ENCODE measurements at places on chromosomes 1 and 21.
A peak's percentile ranks its signal among the peaks of the same experiment; 100 is the strongest.

DNA sequence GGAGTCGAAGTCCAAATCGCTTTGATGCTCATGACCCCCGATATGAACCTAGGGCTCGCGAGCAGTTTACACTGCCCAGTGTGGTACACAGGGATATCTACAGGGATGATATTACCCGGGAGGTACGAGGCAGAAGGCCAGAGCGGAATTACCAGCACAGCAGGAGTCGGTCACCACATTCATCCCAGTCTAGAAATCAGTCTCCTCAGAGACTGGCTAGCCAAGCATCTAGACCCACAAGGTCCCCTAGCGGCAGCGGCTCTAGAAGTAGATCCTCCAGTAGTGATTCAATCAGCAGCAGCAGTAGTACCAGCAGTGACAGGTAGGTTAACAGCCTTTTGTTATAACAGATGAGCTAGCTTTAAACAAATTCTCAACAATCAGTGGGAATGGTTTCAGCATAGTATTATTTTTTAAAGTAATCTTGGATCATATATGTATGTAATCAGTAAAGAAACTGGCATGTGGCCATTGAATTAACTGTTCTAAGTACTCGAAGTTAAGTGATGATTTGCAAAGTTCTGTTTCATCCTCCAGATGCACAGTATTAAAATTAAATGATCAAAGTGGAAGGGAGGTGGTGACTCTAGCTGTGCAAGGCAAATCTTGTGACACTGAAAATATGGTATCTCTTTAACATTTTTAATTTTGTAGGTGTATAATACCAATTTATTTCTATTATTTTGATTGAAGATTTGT is 29.0 kb downstream of the SPEN start:
- DNase-seq, result no peak

DNA sequence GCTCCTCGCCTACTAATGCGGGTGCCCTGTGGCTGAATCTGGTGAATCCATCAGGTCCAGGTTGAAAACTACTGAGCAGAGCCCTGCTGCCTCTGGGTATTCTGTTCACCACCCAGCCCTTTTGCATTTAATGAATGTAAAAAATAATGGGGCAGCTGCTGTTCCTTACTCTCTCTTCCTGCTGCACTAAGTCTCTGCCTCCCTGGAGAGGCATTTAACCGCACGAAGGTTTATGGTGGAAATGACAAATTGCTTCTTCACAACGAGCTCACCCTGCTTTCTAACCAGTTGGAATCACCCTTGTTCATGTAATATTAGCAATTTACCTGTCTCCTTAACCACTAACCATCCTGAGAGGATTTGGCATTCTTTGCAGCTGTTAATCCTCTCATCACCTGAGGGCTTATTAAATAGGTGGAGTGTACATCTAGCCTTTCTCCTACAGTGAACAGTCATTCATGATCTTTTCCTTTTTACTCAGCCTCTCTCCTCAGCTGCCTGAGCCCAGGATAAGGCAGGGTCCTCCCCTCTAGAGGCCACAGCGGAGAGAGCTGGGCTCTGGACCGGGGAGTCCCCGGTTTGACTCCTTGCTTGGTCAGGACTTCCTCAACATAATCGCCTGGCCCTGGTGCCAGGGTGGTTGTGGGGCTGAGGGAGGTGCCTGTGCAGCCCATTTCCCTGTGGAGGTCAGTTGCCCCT is 97.6 kb downstream of the NOS1AP start:
- DNase-seq, result no peak

GRCh38 chr1:30971496-30971895 is 62.9 kb upstream of the SDC3 start:
- no peak for DNase-seq

GRCh38 chr1:162857850-162858249 is 3.1 kb downstream of the CCDC190 start:
- no peak for DNase-seq

DNA sequence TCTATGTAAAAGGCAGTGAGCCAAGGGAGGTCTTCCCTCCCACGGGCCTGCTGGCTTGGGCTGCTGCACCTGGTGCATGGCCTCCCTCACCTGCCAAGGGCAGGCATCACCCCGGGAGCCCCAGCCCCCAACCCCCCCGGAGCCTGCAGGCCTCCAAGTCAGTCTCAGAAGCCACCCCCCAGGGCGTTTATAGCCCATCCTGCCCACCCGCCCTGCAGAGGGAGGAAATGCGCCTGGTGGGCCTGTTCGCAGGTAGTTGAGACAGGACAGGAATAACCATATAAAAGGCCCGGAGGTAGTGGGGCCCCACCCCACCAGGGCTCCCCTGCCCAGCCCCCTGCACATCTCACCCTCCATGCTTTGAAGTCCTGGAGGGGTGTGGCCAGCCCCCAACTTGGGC is 18.2 kb upstream of the ARF1 start:
- DNase-seq, result no peak

- no peak for DNase-seq
Measured at GRCh38 chr1:1137256-1138045, 21.6 kb upstream of the C1orf159 start.

DNA sequence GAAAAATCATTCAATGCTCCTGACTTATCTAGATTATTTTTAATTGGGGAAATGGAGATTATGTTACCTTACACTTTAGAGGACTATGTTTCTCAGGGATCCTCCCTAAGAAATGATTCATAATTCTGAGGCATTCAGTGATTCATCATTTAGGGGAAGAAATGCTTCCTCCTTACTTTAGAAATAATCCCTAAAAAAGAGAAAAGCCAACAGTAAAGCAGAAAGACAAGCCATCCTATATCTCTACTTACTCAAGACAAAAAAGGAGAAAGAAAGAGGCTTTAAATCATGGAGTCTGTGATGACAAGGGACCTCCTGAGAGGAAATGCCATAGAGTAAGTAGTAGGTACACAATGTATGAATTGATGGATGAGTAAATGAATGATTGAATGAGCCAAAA is 137.0 kb downstream of the BRINP2 start:
- DNase-seq, result peak; percentile 39

DNA sequence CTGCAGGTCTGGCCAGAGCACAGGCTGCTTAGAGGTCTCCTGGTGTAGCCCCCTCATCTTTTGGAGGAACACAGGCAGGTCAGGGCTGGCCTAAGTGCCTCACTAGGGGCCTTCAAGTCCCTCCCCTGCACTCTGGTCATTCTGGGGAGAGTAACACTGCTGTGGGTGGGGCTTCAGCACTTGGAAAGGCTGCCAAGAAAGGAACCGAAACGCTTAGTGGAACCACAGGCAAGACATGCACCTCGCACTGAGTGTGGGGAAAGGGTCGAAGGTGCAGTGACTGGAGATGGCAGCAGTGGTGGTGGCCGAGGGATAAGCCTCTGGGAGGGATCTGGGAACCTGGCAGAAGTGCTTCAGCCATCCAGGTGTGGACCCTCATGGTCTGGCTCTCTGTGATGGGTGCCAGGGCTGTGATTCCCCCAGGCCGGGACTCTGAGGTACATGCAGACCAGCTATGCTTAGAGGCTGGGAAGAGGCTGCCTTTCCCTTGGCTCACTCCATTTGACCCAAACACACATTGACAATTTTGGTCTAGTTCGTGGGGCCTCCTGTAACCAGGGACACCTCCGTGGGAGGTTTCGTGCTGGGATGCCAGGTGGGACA is 182.9 kb upstream of the CSF3R start:
- DNase-seq, result no peak

- DNase-seq, result no peak
Measured at GRCh38 chr1:21666576-21667320, 2.4 kb downstream of the RAP1GAP start.

- DNase-seq, result no peak
Measured at GRCh38 chr1:118973032-118973431, 15.1 kb downstream of the TBX15 start.

- no peak for DNase-seq
Measured at GRCh38 chr1:231727171-231727570, 100.6 kb downstream of the DISC1 start.

- DNase-seq, result no peak
Measured at GRCh38 chr1:192491804-192492554, 83.6 kb upstream of the RGS1 start.

GRCh38 chr1:41515131-41515678 is 30.7 kb upstream of the EDN2 start:
- DNase-seq, result no peak

GRCh38 chr1:165053351-165053750 is 303.2 kb downstream of the LMX1A start:
- DNase-seq, result no peak

- no peak for DNase-seq
Measured at GRCh38 chr1:180415985-180416633, 86.3 kb downstream of the ACBD6 start.

DNA sequence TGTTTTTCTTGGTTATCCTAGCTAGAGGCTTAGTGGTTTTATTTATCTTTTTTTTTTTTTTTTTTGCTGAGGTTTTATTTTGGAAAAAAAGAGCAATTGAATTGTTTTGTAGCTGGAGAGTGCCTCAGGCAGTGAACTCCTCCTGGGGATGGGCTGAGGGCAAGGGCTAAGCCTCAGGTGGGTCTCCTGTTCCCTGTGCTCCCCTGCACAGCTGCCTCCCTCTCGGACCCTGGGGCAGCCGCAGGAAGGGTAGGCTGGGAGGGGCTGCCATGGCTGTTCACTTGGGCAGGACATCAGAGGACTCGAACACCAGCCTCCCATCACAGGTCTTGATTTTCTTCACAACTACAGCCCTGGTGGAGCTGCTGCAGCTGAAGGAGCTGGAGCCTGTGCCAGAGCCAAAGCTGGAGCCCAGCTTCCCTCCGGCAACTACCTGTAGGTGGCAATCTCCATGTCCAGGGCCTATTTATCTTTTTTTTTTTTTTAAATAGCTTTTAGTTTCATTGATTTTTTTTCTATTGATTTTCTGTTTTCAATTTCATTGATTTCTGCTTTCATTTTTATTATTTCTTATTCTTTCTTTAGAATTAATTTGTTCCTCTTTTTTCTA is 28.9 kb downstream of the LEPR start:
- DNase-seq, result no peak

DNA sequence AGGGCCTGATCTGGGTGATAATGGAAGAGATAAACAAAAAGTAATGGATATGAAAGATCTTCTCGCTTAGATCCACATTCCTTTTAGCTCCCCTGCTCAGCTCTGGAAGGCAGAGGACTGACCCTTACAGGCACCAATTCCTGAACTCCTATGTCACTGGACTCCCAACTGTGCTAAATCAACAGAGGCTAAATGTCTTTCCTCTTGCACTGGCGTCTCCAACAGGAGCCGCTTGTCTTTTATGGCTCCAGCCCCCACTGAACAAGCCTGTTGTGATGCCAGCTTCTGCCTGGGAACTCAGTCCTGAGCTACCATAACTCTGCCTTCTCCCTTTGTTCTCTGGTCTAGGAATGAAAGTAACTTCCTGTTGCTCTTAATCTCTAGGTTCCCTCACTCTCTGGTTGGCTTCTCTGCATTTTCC is 142.1 kb upstream of the COL11A1 start:
- peak; percentile 19 for DNase-seq

DNA sequence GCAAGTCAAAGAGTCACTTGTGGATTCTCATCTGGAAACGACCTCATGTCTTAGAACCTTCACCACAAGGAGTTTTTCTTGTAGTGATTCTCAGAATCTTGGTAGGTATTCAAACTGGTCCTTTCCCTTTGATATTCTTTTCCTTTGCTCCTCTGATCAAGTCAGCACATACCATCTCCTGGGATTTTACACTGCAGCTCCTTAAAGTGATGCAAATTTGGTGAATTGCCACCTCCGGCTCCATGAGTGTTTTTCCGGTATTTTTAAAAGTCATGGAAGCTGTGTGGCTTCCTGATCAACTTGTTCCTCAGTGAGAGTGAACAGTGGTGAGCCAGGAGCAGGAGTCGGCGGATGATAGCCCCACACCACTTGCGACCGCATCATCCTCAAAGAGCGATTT is 182.1 kb upstream of the DAB1 start:
- DNase-seq, result no peak

- no peak for DNase-seq
Measured at GRCh38 chr1:211520641-211521040, 28.7 kb upstream of the RD3 start.

Measured in fibroblast of skin of left quadriceps (primary cell).